ENCODE measurements at places on chromosomes 7 and 10.

- DNase-seq = peak; percentile 45
Observed at GRCh38 chr7:155533120-155533826, 13.1 kb downstream of the CNPY1 start.

GRCh38 chr7:78873117-78873516 is 580.4 kb downstream of the MAGI2 start:
- no peak for DNase-seq

- no peak for DNase-seq
Observed at GRCh38 chr10:80464557-80465450, 10.7 kb downstream of the TSPAN14 start.

DNA sequence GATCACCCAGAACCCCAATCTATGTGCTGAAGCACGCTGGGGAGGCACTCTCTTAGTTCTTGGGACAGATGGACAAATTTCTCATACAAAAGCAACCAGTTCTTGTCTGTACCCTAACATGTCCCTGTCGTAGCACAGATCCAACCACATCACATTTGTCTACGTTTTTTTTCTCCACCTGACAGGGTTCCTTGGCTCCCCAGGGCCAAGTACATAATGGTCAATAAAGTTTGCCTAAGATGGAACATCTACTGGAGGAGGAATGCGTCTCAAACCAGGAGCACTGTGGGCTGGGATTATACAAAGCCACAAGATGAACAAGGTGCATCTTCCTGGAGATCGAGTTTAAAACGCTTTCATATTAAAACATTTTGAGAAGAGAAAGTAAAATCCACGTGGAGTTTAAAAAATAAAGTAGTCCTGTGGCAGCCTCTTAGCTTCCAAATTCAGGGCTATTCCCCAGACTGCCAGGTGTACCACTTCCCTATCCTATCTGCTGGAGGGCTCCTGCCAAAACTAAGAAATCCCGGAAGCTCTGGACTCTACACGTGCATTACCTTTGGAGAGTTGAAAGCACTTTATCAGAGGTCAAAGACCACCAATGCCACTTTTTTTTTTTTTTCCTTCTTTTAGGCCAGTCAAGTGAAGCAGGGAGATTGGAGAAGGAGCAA is 1.4 kb downstream of the TMEM243 start:
- DNase-seq = peak; percentile 30

DNA sequence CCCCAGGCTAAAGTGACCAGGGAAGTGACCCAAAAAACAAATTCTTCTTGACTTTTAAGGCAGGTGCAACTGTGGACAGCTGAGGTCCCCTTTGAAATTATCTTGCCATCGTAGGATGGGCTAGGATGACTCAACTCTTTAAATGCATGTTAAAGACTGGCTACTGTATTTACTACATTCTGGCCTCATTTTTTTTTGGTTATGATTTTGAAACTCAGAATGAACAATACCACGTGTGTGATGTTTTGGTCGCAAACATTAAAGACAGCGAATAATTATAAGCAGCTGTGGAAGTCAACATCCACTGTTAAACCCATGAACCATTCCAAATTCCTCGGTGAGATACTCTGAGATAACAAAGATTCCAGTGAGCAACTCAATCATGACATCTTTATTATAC is 1.2 kb upstream of the SLC13A4 start:
- DNase-seq = no peak

DNA sequence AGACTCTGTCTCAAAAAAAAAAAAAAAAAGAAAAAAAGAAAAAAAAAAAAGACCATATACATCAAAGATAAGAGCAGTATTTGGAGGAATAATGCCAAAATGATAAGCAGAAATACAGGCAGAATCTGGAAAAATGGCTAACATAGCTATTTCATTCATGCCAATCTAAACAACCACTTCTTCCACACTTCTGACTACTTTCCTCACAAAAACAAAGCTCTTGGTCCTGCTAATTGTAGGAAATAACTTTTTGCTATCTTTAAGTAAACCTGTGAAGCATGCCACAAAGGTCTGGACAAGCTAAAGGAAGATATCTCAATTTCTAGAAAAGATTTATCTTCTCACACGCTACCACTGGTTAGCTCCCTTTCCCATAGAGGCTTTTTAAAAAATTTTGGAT is 30.4 kb downstream of the MICU1 start:
- no peak for DNase-seq

GRCh38 chr10:127094984-127095383 is 101.4 kb downstream of the INSYN2A start:
- DNase-seq = no peak
